ENCODE measurements at places on chromosomes 7 and 10.

GRCh38 chr7:73707045-73707631 lies 12.3 kb downstream of the STX1A start:
- no peak for DNase-seq

GRCh38 chr10:124217906-124218804 lies 124.8 kb upstream of the CHST15 start:
- no peak for DNase-seq

- DNase-seq: no peak
Measured at GRCh38 chr7:3991731-3992231, 690.3 kb upstream of the FOXK1 start.

DNA sequence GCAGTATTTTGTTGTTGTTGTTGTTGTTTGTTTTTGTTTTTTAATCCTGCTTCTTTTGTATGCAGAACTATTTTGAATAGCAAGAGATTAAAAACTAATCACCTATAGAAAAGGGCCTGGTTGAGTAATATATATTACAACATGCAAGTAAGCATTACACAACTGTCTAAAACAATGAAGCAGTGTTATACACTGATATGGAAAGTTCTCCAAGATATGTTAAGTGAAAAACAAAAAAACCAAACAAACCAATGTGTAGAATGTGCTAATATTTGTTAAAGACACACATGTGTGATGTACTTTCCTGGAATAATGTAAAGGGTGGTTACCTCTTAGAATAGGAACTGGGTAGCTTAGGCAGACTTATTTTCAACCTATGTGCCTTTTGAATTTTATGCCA lies 117.4 kb downstream of the ZNF365 start:
- DNase-seq: no peak

GRCh38 chr10:84996580-84996979 lies 668.2 kb downstream of the CCSER2 start:
- DNase-seq: no peak

- no peak for DNase-seq
Measured at GRCh38 chr7:102991077-102991539, 78.3 kb downstream of the LRRC17 start.

DNA sequence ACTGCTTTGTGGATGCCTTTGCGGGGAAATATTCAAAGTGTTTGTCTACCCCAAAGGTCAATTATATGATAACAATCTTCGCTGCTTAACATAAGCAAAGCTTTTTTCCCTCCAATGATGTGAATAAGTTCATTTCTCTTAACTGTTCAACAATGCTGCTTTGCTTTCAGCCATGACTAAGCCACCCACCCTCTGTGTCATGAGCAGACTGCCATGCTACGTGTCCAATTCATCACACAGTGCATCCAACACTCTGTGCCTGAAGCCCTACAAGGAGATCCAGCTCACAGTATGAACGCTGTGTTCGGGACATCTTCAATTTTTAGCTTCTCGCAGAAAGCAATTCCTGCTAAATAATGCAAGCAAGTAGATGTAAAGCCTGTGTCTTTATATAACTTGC lies 5.7 kb upstream of the TAS2R40 start:
- no peak for DNase-seq

- DNase-seq: no peak
Measured at GRCh38 chr10:33807531-33808359, 473.3 kb upstream of the NRP1 start.

- DNase-seq: no peak
Measured at GRCh38 chr10:23534326-23534725, 95.5 kb downstream of the OTUD1 start.

- no peak for DNase-seq
Measured at GRCh38 chr7:152989889-152990380, 230.4 kb downstream of the ACTR3B start.

GRCh38 chr7:155228894-155229293 lies 68.8 kb upstream of the INSIG1 start:
- no peak for DNase-seq

GRCh38 chr10:81909453-81909852 lies 34.5 kb downstream of the NRG3 start:
- no peak for DNase-seq

- DNase-seq: no peak
Measured at GRCh38 chr7:30929686-30930085, 18.0 kb downstream of the AQP1 start.

- DNase-seq: no peak
Measured at GRCh38 chr10:131560166-131560565, 248.6 kb upstream of the TCERG1L start.

GRCh38 chr7:44324481-44325200 lies 753 bp downstream of the CAMK2B start:
- no peak for DNase-seq

DNA sequence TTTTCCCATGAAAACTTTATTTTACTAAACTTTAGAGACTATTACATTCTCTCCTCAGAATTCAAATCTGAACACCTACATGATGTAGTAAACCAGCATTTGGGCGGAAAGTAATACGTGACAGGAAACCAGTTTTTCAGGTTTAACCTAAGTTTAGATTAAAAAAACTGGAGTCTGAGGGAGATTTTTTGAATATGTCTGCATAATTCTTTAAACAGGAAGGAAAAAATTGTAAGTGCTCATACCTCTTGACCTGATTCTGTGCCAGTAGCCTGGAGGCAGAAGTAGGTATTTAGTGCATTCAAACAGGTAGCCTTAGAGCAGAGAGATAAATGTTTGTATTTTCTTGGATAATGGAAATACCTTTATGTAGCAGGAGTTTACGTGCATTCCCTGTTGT lies 224.3 kb downstream of the MDFIC start:
- no peak for DNase-seq

DNA sequence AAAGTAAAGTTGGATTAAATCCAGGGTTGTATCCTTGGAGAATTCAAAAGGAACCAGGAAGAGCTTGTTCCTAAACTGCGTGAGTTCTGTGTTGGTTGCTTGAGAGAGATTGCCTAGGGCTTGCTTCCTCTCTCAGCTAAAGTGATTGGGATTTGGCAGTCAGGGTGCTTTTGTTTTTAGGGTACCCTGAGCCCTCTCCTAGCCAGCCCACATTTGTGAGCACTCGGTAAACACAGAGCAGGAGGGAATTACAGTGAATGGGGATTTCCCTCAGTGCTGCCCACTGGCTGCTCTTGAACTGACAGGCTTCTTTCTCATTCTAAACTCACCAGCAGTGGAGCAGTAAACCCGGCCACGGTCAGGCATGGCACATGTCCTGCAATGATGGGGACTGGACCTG lies 146.9 kb downstream of the TPST1 start:
- no peak for DNase-seq

DNA sequence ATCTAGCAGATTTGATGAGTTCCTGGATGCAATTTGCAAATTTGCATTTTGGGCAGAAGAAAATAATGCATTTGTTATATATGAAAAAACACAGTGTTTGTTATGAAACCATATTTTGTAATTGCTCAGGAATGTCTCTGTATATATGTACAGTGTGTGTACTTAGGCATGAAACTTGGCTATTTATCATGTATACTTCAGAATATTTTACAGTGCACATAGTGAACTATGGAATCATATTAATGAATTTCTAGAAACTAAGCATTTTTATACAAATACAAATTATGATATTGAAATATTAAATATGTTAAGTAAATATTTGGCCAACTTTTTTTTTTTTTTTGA lies 107.5 kb downstream of the TWIST1 start:
- no peak for DNase-seq

DNA sequence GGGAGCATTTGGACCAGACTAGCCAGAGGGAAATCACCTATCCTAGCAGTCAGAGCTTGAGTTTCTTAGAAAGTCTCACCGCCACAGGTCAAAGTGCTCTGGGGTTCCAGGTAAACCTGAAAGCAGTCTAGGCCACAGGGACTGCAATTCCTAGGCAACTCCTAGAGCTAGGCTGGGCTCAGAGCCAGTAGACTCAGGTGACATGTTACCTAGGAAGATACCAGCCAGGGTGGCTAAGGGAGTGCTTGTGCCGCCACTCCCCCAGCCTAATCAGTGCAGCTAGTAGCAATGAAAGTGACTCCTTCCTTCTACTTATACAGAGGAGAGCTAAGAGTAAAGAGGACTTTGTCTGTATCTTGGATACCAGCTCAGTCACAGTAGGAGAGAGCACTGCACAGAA lies 348.7 kb upstream of the HPS1 start:
- DNase-seq: no peak

DNA sequence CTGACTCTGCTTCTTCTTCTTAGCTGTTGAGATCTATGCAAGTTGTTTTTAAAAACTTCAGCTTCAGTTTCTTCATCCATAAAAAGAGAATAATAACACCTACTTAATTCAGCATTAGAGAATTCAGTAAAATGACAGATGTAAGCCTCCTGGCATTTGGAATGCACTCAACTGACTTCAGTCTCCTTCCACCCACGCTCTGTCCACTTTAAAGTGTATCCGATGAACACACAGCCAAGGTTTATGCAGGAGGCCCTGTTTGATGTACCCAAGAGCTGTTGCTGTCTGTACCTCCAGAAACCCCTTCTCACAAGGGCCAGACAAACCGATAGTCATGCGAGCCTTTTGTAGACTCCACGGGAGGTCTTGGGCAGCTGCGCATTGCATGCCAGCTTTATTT lies 27.1 kb upstream of the SLC35B4 start:
- DNase-seq: no peak

DNA sequence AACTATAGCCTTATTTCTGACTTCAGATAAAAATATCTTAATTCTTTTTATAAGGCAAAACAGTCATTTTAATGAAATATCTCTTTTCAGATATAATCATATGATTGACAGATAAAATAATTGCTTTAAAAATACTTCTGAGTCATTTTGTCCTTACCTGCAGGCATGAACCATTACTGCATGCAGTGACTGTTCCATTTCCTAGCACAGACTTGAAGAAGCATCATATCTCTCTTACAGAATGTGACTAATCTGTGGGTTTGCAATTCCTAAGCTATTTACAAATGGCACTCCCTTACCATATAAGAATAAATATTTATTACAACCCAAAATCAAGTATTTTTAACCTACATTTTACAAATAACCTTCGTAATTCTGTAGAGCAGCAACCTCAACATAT lies 120.7 kb downstream of the SRPK2 start:
- no peak for DNase-seq

DNA sequence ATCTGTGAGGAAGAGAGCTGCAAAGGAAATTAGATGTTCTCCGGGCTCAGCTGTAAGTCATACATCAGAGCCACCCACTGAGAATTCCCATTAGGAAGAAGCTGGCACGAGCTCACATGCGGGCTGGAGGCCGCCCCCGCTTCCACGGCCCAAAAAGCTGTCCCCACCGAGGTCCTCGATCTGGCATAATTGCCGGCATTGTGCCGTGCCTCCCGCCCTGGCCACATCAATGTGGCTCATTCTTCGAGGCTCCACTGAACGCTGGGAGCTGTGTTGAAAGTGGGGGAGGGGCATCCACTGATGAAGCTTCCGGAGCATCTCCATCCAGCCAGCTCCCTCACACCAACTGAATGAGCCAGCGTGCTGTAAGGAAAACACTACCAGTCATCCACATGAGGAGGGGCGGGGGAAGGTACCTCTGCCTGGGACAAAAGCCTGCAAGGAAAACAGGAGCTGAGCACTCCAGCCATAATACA lies 173.1 kb downstream of the PTPRN2 start:
- no peak for DNase-seq

- no peak for DNase-seq
Measured at GRCh38 chr7:128827971-128828711, 2.1 kb upstream of the FLNC start.

GRCh38 chr7:45155357-45155900 lies 2.2 kb upstream of the RAMP3 start:
- no peak for DNase-seq

GRCh38 chr10:43699516-43699915 lies 50.8 kb upstream of the ZNF32 start:
- DNase-seq: no peak

- no peak for DNase-seq
Measured at GRCh38 chr7:78254726-78255055, 456.1 kb downstream of the PHTF2 start.

GRCh38 chr7:34844936-34845665 lies 187.1 kb downstream of the NPSR1 start:
- no peak for DNase-seq

DNA sequence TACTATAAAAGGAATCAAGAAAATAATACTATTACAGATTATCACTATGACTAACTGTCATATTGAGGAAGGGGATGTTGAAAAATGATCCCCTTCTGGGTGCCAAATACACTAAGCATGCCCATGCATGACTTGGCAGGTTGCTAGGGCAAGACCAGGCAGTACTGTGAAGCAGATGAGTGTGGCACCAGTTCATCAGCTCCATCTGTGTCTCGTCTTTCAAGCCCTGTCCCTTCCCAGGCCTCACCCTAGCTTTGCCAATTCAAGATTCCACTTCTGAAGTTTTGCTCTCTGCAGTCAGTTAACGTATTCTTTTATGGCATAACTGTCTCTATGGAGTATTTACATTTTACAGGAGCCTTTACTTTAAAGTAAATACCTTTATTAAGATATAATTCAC lies 135.6 kb upstream of the HPS1 start:
- no peak for DNase-seq

- no peak for DNase-seq
Measured at GRCh38 chr7:127833641-127834040, 181.6 kb downstream of the SND1 start.

- DNase-seq: no peak
Measured at GRCh38 chr7:117385363-117386109, 41.8 kb downstream of the ASZ1 start.

GRCh38 chr7:16590424-16590823 lies 55.1 kb downstream of the ANKMY2 start:
- no peak for DNase-seq

GRCh38 chr10:98339799-98340198 lies 71.8 kb upstream of the LOXL4 start:
- DNase-seq: no peak

DNA sequence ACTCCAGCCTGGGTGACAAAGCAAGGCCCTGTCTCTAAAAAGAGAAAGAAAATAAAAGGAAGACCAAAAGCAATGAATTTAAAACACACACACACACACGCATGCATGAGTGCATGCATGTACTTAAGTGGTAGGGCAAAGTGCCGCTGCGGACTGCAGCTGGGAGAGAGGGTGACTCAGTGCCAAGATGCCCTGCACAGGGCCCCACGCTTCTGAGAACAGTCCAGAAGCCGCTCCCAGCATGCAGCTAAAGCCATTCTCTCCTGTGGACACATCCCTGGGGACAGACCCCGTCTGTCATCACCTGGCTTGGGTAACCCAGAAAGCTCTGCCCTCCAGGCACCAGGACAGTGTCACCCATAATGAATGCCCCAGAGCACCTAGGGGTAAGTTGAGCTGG lies 61.0 kb upstream of the MYL10 start:
- no peak for DNase-seq

GRCh38 chr7:80488851-80489370 lies 23.0 kb downstream of the GNAT3 start:
- DNase-seq: no peak

DNA sequence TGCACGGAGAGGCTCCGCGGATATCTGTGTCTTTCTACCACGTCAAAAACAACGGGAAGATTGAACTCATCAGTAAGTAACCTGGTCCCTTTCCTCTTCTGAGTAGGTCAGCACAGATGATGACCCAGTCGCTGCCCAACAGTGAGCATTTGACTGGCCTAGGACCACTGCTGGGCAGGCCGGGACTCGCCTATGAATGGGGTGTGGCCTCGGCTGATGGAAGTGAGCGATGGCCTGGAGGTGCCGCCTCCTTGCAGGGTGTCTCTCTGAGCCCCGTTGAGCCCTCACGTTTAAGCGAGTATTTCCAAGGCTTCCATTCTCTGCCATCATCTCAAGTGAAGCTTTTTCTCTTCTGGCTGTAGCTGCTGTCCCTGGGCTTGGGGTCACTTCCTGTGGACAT lies 18.1 kb downstream of the EIF3B start:
- DNase-seq: no peak

- DNase-seq: no peak
Measured at GRCh38 chr7:124796771-124797170, 31.2 kb upstream of the GPR37 start.

GRCh38 chr10:88071879-88072278 lies 208.5 kb downstream of the PTEN start:
- no peak for DNase-seq
